D721Med (cell line): ENCODE measurements at places on chromosomes 1 and 21.

GRCh38 chr1:222256058-222256457, 291.8 kb downstream of the HHIPL2 start:
- DNase-seq, result no peak

DNA sequence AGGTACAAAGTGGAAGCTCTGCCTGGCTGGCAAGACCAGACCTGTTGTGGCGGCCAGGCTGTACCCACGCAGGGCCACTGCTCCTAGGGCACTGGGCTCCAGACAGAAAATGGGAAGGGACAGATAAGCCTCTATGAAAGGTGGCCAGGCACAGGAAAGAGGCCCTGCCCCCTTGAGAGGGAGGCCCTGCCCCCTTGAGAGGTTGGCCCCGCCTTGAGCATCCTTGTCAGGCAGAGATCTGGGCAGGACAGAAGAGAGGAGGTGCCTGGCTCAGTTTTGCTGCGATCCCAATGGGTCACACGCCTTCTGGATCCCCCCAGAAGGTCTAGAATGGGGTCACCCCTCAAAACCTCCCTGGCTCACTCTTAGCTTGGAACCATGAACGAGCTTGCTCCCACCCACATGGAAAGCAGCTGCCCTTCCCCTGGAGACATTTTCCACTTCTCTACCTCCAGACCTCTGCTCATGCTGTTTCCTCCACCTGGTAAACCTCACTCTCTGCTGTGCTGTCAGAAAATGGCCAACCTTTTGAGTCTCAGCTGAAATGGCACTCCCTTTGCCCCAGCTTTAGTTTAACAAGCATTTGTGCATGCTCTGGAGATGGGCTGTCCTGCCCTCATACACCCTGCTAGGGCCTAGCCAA, 17.5 kb upstream of the ECE1 start:
- DNase-seq, result no peak

DNA sequence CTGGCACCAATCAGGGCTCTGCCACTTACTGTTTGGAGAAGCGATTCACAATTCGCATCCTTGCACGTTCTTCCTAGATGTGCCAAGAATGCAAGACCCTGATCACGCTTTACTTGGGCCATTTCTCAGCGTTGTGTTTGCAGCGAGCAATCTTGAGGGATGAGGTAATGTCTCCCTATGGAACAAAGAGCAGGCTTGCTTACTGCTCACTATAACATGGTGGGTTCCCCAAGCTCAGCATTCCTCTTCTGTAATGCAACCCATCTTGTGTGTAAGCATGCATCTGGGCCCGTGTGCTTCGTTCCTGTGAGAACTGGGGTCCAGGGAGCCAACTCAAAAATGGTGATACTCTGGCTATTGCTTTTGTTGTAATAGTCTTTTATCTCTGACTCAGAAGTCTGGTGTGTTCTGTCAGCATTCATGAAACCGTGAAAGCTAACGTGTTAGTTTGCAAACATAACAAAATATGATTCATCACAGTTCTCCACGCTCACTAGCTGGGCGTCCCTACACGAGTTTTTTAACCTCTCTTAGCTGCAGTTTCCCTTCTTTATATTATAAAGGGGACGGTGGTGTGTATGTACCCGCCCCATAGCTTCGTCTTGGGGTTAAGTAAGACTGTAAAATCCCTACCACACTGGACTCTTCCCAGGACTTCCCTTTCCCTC, 33.3 kb downstream of the DNTTIP2 start:
- DNase-seq, result no peak

- no peak for DNase-seq
These were observed 45.2 kb downstream of the SLC44A3 start for GRCh38 chr1:94865360-94865759.

DNA sequence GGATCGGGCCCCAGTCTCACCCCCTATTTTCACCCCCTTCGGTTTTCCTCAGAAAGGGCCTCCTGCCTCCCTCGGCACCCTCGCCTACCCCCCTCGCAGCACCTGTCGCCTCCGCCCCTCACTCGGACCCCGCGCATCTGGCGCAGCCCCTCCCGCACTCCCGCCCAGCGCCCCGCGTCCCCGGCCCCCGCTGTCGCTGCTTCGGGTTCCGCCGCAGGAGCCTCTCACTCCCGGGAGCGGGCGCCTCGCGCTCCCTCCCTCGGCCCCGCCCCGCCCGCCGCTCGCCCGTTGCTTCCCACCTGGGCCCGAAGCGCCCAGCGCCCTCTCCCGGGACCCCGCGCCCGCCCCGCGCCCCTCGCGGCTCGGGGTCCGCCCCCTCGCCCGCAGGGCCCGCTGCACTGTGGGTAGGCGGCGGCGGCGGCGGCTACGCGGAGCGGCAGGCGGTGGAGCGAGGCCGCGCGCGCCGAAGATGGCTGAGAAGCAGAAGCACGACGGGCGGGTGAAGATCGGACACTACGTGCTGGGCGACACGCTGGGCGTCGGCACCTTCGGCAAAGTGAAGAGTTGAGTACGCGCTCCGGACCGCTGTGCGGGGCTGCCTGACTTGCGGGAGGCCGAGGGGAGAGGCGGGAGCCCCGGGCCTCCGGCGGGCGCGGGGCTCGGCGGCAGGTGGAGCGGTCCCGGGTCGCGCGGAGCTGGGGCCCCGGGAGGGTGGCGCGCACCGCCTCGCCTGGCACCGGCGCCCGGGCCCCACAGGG, at the start of gene PRKAA2:
TSS of gene PRKAA2 (plus strand) at position 396 of the 758 bp plus-strand sequence. CDS start at position 470, 74 bp downstream.
- peak; percentile 20 for DNase-seq

DNA sequence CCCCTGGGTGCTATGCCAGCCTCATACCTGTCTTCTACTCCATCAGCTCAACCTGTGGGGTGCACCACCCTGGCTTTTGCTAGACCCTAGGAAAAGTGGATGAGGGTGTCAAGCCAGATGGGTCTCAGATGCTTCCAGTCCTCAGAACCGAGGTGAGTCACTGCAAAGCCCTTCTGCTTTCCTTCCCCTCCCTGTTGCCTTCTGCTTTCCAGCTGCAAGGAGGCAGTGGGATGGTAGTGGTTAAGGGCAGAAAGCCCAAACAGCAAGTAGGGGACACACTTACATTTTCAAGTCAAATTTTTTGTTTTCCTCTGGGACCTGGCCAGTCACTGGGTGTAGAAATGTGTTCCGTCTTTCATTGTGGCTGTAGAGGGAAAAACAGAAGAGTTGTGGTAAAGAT, 60.7 kb upstream of the GOLT1A start:
- no peak for DNase-seq
